Muscle of back (tissue), 13 donors: ENCODE measurements at places on chromosomes 6 and 20.

DNA sequence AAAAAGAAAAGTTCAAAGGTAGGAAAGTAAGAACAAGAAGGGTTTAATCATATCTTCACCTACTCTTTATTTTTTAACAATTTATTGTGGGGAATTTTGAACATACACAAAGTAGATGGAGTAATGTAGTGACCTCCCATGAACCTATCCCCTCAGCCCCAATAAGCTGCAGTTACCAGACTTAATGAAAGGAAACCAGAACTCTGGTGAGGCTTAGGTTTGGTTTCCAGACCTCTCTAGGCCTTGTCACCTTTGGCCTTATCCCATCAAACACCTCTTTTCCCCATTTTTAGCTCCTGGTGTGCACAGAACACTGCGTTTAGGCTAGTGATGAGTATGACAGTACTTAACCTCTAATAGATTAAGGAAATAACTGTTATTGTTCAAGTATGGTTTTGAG, 42.0 kb downstream of the CBFA2T2 start:
- DNase-seq, result no peak

DNA sequence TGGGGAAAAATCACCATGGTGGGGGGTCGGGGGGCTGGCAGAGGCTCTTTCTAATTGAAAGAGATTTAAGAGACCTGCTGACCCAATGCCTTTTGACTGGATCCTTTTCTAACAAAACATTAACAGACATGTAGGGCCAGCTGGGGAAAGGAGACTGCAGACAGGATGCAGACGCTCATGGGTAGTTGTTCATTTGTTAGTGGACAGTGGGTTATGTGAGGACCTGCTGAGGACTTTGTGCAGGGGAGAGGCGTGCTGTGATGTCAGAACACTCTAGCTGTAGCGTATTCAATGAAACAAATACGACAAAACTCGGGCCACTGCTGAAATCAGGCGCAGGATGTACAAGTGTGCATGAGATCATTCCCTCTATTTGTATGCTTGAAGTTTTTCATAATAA, 1.2 kb downstream of the IP6K3 start:
- no peak for DNase-seq

DNA sequence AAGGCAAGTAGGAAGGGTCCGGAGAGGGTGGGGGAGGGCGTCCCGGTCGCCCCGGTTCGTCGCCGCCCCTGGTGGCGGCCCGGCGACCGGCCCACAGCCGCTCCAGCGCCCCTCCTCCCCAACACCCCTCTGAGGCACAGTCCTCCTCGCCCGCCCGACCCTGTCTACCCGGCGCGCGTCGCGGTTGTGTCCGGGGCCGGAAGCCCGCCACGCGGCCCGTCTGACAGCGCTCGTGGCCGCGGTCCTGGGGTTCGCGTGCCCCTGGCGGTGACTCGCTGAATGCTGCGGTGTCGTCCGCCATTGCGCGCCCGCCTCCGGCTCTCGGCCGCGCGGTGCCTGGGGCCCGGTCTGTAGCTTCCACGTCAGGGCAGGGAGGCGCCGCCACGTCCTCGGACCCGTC, 335.3 kb upstream of the DEFB115 start:
- DNase-seq, result no peak

DNA sequence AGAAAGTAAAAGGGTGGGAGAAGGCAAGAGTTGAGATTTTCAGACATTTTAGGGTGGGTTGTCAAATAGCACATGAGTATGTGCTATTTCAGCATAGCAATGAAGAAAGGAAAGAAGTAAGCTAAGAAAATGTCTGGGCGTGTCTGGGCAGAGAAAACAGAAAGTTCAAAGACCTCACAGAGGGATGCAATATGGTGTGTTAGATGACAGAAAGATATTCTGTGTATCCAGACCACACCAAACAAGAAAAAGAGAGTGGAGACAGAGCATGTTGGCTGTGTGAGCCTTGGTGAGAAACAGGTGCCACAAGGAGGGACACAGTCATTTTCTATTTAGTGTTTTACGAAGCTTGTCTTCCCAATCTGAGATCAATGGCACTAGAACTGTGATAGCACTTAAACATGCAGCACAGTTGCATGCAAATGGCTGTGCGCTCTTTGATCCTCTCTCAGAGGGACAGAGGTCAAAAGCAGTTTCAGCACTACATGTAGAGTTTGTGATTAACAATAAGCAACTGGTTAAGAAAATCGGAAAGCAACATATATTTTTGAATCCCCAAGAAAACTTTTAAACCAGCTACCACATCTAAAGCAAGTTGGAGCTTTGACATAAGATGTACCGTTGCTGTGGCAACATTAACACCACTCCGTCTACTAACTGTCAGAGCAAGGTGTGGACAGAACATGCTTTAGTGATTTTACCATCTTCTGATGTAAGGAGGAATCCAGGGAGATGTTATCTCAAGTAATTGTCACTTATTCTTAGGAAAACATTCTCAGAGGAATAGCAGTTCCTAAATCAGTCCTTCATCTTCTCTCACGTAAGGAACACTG, 515.5 kb upstream of the NOX3 start:
- no peak for DNase-seq

GRCh38 chr6:87182321-87182720, 27.0 kb downstream of the ZNF292 start:
- no peak for DNase-seq
